ENCODE measurements at places on chromosomes 3 and 15. TPM values are rescaled to one million over a fixed set of nuclear protein-coding genes. Genes with fewer than 3 reads are reported as not detected.

Gene GRM2
- total RNA-seq = not detected

Gene CAPN3
- total RNA-seq = 1.1 TPM

Gene ACP3
- total RNA-seq = under 0.01 TPM

Gene GOLGA8T
- not detected for total RNA-seq

Gene KNG1
- not detected for total RNA-seq

Gene CCDC50
- total RNA-seq = 78.2 TPM

Gene MITF
- 11.6 TPM for total RNA-seq

Gene GABRG3
- total RNA-seq = not detected

Gene ZBBX
- not detected for total RNA-seq

Gene ARNT2
- total RNA-seq = 30.0 TPM

Gene YEATS2
- total RNA-seq = 32.2 TPM

Gene TP63
- total RNA-seq = 1.8 TPM

Gene KCNAB1
- total RNA-seq = 0.36 TPM

- DNase-seq = no peak
Measured at GRCh38 chr15:50051811-50052419, 67.1 kb downstream of the ATP8B4 start.

GRCh38 chr3:112097378-112097777, 11.2 kb downstream of the C3orf52 start:
- DNase-seq = peak; percentile 77

GRCh38 chr3:118781839-118782238, 252.8 kb downstream of the IGSF11 start:
- DNase-seq = no peak

DNA sequence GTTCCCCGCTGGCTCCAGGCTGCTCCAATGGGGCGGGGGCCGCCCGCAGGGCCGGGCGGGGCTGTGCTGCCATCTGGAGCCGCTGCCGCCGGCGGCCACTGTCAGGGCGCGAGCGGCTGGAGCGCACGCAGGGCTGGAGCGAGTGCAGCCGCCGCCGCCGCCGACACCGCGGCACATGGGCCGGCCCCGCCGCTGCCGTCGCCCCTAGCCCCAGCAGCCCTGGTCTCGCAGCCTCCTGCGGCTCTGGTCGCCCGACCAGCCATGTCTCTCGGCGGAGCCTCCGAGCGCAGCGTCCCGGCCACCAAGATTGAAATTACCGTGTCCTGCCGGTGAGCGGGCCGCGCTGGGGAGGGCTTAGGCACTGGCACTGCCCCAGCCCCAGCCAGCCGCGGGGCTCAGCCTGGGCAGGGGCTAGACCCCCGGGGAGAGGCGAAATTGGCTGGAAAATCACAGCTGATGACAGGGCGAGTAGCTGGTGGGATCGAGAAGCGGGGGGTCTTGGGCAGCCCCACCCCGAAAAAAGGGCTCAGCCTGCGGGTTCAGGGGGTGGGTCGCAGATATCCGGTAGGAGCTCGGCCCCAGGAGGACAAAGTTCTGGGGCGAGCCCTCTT, at the start of gene CPNE9:
Gene CPNE9, plus strand, starts transcription at position 98 of the 611 bp plus-strand sequence. Its CDS starts 164 bp downstream, at position 262.
- no peak for DNase-seq

- peak; percentile 93 for DNase-seq
Measured at GRCh38 chr15:75620841-75621391, 4.6 kb downstream of the SNUPN start.

DNA sequence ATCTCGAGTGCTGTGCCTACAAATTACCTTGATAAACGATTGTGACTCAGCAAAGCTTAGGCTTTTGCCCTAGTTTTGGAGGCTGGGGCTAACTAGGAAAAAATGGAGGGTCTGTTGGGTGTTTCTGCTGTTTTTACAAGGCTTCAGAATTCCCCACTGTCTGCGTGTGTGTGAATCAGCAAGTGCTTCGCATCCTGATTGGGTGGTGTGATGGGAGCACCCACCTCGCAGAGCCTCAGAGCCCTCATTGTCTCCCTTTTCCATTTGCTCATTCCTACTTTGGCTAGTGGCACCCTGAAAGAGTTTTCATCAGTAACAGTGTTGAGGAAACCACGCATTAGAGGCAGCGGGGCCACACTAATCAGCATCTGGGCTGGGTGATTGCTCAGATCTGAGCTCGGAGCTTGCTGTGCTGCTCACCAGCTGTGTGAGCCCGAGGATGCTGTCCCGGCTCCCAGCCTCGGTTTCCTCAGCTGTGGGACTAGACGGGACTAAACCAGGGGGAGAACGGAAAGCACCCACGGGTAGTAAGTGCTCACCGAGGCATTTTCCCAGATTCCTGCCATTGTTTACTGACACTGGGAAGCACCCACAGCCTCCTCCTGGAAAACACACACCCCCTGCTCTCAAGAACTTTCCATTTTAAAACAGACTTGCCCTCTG, 40.6 kb downstream of the GOLGA8S start:
- no peak for DNase-seq

- DNase-seq = peak; percentile 53
Measured at GRCh38 chr15:44501768-44502366, 35.1 kb upstream of the EIF3J start.

DNA sequence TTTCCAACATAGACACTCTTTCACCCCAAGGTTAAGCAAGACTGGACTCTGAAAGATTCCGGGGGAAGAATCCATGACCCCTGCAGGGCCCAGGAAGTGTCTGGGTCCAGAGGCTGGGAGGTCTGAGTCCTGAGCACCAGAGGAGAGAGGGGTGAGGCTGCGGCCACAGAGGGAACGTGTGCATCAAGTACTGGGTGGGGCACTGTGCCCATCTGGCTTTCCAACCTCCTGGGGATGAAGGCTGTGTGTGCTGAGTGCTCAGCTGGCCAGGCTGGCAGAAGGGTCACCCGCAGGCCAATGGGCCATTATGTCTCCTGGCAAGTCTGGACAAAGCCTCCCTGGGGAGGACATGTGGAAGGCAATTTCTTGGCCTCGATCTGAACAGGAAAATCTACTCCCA, 3.3 kb downstream of the CHRNA3 start:
- no peak for DNase-seq

DNA sequence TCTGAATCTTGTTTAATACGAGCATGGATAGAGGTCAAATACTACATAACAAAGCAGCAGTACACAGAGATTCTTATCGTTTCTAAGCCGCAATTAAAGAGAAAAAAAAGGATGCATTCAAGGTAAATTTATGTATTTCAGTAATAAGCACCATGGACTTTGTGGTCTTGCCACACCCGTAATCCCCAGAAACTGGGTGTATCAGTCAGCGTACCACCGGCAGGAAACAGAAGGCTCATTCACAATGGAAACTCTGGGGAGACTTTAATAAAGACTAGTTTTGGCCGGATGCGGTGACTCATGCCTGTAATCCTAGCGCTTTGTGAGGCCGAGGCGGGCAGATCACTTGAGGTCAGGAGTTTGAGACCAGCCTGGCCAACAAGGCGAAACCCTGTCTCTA, 81.9 kb upstream of the ZNF280D start:
- DNase-seq = no peak

DNA sequence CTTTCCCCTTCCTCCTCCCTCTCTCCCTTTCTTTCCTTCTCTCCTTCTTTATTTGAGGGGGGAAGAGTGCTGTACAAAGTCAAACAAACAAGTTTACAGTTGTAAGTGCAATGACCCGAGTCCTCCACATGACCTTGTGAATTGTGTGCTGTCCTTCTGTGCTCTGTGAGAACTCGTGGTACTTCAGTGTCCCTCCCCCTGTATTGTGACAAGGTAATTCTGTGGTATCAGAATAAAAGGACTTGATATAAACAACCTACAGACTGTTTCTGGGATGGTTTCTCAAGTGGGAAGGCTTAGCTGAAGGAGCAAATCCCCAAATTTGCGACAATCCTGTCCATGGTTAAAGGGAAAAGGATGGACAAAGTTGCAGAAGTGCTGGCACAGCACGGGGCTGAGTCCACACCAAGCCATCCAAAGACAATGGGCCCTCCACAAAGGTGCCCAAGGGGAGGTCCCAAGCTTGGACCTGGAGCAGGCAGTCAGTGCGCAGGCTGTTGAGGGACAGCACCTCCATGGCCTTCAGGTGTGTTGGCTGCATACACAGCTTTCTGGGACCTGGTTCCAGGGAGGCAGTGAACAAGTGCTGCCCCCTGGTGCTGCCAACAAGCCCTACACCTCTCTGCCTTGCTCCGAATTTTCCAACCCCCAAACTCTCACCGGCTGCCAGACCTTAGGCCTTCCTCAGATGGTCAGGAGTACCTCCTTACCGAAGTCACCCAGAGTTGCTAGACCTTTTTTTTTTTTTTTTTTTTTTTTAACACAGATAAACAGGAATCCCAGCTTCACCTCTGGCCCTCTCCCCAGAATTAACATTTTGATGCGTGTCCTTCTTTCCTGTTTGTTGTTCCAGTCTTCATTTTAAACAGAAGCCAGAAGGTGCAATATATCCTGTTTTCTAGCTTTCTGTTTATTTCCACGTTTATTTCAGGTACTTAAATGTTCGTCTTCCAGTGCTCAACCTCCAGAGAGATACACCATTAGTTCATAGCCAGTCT, 2.6 kb upstream of the APEH start:
- DNase-seq = peak; percentile 97

DNA sequence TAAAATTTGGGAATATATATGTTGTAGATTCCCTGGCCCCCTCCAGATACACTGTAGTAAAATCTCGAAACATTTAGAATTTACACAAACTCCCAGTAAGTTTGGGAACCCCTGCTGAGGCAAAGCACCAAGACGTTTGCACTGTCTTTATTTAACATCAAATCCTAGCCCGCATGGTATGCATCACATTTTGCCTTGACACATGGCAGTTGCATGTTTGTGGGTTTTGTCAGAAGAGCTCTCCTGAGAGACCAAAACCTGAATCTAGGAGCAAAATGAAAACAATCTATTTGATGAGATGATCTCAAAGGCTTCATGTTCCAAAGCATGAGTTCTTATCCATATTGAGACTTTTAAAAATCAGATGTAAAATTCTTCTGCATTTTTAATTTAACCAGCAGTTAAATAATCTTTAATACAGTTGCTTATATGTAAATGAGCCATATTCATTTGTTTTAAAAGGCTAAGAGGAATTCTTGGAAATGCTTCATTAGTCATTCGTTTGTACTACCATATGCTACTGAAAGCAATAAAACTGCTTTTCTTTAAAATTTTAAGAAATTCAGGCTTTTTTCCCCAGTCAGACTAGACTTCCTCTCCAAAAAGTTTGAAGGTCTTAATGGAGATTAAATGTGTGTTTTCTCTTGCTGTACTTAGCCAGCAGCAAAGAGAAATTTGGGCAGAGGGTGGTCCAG, 105.2 kb upstream of the BOC start:
- DNase-seq = no peak

Measured in osteoblast (primary cell).